HFFc6 (cell line): ENCODE measurements at places on chromosomes 1 and 21. TPM values are rescaled to one million over a fixed set of nuclear protein-coding genes. Genes with fewer than 3 reads are reported as not detected.

PIGR gene
- not detected in 3 replicates for total RNA-seq

S100A7A gene
- total RNA-seq, result not detected in 3 replicates

NPPB gene
- total RNA-seq, result not detected in 2 replicates

PGM1 gene
- 31.8 to 44.1 TPM (median 42.3 TPM) in 3 replicates for total RNA-seq

PRELP gene
- total RNA-seq, result 0.56 to 0.81 TPM (median 0.72 TPM) in 3 replicates

GRCh38 chr1:221801251-221801661 is 59.4 kb upstream of the DUSP10 start:
- H3K4me1 ChIP-seq, result peaks cover 23% of the 10 kb centered on the region
- no peak overlapping the region for H3K4me3 ChIP-seq
- peaks cover 1% of the 10 kb centered on the region; the same call in 1 of the 2 replicates for H3K27me3 ChIP-seq
- peaks cover 8% of the 10 kb centered on the region for H3K36me3 ChIP-seq
- no peak overlapping the region for H3K27ac ChIP-seq
- DNase-seq, result no peak

DNA sequence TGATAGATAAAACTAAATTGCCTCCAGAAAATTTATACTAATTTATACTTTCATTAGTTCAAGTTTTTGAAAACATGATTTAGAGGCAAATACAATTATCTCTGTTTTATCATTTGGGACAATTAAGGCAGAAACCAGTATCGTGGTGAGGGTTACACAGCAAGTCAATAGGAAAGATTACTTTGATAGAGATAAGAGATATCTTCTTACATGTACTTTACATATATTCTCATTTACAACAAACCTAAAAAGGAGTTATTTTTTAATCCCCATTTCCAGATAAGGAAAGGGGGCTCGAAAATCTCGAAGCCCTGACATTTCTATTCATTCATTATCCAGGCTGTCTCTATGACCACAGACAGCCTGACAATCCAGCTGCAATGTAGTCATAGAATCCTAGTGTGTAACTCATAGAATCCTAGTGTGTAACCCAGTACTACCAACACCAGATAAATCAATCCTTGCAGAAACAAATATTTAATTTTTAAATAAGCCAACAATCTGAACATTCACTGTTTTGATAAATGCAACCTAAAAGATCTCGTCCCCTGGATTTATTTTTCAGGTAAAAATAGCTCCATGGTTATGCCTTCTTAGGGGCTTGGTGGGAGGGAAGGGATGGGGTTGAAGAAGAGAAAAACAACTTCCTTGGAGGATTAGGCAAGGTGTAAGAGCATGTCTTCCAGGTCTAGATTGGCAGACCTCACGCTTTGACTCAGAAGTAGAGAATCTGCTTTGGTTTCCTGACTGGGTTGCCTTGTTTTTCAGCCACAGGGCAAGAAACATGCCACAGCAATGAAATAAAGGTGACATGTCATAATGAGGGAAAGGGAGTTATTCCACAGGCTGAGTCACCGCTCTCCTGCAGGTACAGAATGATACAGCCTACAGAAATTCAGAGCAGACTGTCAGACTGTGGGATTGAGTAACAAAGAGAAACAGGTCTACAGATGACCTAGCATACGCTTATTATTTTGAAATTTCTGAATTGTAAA is 45.6 kb downstream of the IRF2BP2 start:
- H3K27ac ChIP-seq, result peak overlapping the region; percentile 64; the same call in 1 of the 2 replicates
- H3K27me3 ChIP-seq, result no peaks in the 10 kb centered on the region; the same call in 1 of the 2 replicates
- H3K4me1 ChIP-seq, result peaks cover 17% of the 10 kb centered on the region
- H3K4me3 ChIP-seq, result no peak overlapping the region
- peak; percentile 79 for DNase-seq

- H3K27ac ChIP-seq, result peak overlapping the region; percentile 74
- no peaks in the 10 kb centered on the region for H3K36me3 ChIP-seq
- H3K4me1 ChIP-seq, result peaks cover 20% of the 10 kb centered on the region
- no peaks in the 10 kb centered on the region for H3K27me3 ChIP-seq
- H3K4me3 ChIP-seq, result peak overlapping the region; percentile 44
Measured at GRCh38 chr1:172286629-172287076, 133.8 kb upstream of the C1orf105 start.

DNA sequence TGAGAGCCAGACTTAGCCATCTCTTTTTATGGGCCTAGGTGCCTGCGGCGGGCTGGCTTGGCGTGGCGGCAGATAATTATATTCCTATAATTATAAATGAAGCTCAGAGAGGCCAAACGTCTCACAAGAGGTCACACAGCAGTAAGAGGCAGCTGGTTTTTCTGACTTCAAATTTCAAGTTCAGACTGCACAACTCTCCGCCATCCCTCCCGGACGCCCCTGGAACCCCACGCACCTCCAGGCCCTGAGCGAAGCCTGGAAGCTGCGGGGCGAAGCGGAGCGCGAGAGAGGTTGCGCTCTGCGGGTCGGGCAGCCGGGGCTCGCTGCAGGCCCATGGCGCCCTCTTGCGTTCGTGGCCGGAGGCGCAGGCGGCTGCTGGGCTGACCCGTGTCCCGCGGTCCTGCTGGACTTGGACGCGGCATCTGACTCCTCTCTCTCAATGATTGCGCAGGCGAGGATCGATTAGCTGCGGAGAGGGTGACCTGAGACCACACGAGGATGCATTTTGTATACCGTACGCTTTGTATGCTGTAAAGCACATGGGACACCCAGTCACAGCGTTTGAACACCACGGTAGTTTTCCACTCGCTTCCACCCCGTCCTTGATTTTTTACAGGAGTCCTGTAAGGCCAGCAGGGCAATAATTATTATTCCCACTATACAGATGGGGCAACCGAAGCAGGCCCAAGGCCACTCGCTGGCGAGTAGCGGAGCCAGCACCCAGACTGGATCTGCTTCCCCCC is 272.7 kb downstream of the FOXD2 start:
- no peaks in the 10 kb centered on the region for H3K36me3 ChIP-seq
- peak; percentile 31 for DNase-seq
- peaks cover 6% of the 10 kb centered on the region for H3K4me1 ChIP-seq
- peaks cover 35% of the 10 kb centered on the region for H3K27me3 ChIP-seq

DNA sequence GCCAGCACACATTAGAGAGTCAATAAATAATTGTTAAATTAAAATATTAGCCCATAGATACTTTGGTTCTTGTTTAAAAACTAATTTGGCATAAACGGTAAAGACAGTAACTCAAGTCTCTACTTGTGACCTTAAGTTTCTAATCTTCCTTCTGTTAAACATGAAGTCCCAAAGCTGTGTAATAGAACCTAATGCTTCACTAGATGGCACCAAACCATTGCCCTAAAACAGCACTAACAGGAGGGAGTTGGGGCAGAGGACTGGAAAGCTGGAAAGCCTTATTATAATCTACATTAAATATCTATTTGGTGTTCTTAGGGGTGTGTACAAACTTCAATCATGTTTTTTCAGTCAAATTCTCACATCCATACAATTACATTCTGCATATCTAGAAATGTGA is 176.7 kb downstream of the OLFM3 start:
- no peaks in the 10 kb centered on the region for H3K36me3 ChIP-seq
- H3K4me3 ChIP-seq, result no peak overlapping the region
- no peaks in the 10 kb centered on the region for H3K4me1 ChIP-seq
- DNase-seq, result peak; percentile 2

DNA sequence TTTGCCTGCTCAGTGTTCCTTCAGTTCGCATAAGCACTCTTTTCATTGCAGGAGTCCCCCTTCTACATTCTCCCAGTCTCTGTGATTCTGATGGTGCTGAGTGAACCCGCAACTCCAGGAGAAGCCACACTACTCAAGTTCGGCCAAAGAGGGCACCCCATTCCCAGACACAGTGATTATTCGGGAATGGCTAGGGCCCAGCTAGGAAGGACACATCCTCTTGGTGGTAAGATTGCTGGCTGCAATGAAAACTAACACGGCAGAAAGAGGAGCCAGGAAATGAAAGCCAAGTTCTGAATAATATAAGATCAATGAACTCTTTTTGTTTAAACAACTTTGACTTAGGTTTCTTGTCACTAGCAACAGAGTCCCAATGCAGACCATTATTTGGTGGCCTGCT is 14.9 kb downstream of the CREG1 start:
- H3K27me3 ChIP-seq, result peaks cover 8% of the 10 kb centered on the region
- no peak overlapping the region for H3K27ac ChIP-seq
- H3K4me1 ChIP-seq, result 0 out of 2 replicates have a peak, but pooled peaks cover 7% of the 10 kb centered on the region
- H3K4me3 ChIP-seq, result peak overlapping the region; percentile 37; the same call in 1 of the 2 replicates

- H3K27me3 ChIP-seq, result no peaks in the 10 kb centered on the region
- H3K27ac ChIP-seq, result no peak overlapping the region
- H3K4me1 ChIP-seq, result no peaks in the 10 kb centered on the region; the same call in 1 of the 2 replicates
- H3K4me3 ChIP-seq, result no peak overlapping the region
Measured at GRCh38 chr1:56411484-56412180, 167.7 kb downstream of the PLPP3 start.

DNA sequence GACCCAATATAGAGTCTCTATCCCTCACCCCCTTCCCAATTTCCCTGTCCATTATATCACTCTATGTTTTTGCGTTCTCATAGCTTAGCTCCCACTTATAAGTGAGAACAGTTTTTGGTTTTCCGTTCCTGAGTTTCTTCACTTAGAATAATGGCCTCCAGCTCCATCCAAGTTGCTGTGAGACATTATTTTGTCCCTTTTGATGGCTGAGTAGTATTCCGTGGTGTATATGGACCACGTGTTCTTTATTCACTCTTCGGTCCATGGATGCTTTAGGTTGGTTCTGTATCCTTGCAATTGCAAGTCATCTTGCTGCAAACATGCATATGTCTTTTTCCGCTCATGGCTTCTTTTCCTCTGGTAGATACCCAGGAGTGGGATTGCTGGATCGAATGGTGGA is 54.3 kb downstream of the AGPAT3 start:
- H3K4me1 ChIP-seq, result peaks cover 25% of the 10 kb centered on the region
- H3K27ac ChIP-seq, result no peak overlapping the region
- no peak for DNase-seq
- no peaks in the 10 kb centered on the region for H3K27me3 ChIP-seq
- peaks cover 5% of the 10 kb centered on the region; the same call in 1 of the 2 replicates for H3K36me3 ChIP-seq
- H3K4me3 ChIP-seq, result no peak overlapping the region

DNA sequence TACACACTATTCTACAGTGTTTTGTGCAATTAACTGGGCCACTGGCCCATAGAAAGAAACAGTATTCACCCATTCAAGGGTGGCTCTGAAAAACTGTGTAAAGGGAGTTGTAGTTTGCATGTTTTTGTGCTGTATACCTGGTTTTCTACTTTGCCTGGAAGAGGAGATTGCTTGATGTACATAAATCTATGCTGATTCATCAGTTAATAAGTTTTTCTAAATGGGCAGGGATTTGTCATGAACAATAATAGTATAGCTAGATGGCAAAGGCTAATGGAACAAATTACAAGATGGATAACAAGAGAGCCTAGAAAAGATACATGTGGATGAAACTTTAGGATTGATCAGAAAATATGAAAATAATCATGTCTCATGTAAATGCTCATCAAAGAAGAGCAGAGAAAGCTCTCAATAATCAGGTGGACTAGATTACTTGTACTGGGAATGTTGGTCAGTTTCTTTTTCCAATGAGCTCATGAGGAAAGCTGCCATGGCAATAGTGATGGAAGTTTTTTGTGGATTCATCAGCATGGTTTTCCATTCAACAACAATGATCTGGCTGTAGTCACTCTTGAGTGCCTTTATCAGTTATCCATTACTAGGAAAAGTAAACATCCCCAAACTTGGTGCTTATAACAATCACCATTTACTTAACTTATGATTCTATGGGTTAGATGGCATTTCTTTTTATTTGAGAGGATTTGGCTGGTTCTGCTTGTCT is 602.8 kb downstream of the BRINP3 start:
- H3K27ac ChIP-seq, result no peak overlapping the region
- H3K27me3 ChIP-seq, result no peaks in the 10 kb centered on the region
- H3K4me3 ChIP-seq, result no peak overlapping the region
- DNase-seq, result no peak
- no peaks in the 10 kb centered on the region for H3K36me3 ChIP-seq

DNA sequence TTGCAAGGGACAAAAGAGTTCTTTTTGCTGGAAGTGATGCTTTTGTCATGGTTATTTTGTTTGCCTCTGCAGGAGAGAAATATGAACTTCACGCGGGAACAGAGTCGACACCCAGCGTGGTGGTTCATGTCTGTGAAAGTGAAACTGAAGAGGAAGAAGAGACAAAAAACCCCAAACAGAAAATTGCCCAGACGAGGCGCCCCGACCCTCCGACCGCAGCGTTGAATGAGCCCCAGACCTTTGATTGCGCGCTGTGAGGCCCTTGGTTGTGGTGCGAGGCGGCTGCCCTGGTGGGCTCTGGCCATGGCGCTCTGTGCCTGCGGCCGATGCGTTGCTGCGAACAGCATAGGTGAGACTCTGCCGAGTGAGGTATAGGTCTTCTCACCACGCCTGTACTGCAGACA is 20.9 kb upstream of the NCMAP start:
- peaks cover 13% of the 10 kb centered on the region for H3K4me1 ChIP-seq
- no peak for DNase-seq
- H3K27ac ChIP-seq, result no peak overlapping the region
- H3K4me3 ChIP-seq, result no peak overlapping the region
- H3K36me3 ChIP-seq, result no peaks in the 10 kb centered on the region; the same call in 1 of the 2 replicates
- peaks cover 4% of the 10 kb centered on the region for H3K27me3 ChIP-seq

DNA sequence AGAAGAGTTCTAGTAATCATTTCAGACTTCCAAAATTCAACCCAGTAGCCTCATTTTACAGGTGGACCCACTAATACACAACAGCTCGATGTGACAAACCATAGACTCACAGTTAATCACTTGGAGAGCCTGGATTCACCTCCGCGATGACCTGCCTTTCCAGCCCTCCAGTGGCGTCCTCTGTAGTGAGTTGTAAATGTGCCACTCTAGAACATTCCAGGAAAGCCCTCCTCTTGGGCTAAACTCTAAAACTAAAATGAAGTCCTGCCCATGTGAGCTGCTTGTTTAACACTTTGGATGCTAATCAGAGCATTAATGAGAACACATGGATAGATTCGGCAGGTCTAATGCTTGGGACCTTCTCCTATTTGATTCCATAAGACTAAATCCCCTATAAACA is 140.7 kb downstream of the DHRS3 start:
- H3K4me3 ChIP-seq, result peak overlapping the region; percentile 72; the same call in 1 of the 2 replicates
- no peak for DNase-seq
- H3K4me1 ChIP-seq, result peaks cover 60% of the 10 kb centered on the region
- H3K36me3 ChIP-seq, result peaks cover 22% of the 10 kb centered on the region
- peak overlapping the region; percentile 85; the same call in 1 of the 2 replicates for H3K27ac ChIP-seq
